ENCODE measurements at places on chromosomes 13 and 19.

DNA sequence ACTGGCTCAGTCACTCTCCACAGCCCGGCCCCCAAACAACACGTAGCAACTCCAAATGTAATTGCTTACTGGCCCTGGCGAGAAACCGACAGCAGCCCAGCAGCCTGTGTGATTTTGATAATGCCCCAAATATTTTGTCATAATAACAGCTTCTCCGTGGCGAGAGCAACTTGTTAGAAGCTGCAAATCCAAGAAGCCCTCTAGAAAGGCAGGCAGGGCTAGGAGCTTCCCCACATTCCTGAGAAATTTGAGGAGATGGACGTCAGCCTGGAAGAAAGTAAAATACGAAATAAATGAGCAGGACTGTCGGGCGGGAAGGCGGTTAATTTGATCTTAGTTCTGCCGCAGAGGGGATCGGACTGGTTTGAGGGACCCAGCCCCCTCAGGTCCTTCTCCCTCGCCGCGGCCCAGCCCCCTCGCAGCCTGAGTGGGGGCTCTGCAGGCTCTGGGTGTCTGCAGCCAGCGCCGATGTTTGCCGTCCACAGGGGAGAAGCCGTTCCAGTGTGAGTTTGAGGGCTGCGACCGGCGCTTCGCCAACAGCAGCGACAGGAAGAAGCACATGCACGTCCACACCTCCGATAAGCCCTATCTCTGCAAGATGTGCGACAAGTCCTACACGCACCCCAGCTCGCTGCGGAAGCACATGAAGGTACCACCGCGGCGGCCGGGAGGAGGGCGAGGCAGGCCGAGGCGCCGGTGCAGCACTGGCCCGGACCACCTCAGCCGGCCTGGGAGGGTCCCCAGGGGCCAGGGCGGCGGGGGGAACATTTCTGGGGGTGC lies 3.1 kb downstream of the ZIC2 start:
- DNase-seq: no peak

DNA sequence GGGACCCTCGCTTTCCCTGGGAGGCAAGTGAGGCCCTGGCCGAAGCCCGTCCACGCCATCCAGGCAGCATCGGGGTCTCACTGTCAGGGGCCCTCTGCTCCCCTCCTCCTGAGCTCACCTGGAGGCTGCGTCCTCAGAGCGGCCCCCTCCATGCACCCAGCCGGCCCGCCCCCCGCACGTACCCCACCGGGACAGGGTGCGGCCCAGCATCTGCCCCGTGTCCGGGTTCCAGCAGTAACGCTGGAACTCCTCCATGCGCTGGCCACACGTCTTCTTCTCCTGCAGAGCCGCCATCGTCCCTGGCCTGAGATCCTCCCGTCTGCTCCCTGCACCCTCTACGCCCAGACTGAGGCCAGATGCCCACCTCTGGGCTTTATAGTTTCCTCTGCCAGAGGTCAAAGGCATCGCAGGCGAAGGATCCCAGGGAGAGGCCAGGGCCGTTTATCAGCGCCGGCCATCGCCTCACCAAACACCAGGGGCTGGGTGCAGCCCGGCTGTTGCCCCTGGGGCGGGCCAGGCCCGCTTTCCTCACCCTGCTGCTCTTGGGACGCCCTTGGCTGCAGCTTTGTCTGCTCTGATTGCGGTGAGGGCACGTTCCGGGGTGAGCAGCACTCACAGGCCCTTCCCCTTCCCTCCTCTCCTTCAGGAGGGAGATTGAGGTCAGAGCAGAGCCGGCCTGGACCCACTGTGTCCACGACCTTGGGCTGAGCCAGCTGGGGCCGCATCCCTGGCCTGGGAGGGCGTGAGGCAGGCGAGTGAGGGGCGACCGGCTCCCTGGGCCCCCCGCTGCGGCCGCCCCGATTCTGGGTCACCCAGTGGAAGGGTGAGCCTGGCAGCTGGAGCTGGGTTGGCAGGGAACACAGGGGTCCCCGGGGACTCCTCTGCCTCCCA lies at the start of gene ATP4B:
Gene ATP4B, minus strand, starts transcription at position 348 of the 891 bp plus-strand sequence. Its CDS starts 54 bp downstream, at position 294.
- DNase-seq: no peak

DNA sequence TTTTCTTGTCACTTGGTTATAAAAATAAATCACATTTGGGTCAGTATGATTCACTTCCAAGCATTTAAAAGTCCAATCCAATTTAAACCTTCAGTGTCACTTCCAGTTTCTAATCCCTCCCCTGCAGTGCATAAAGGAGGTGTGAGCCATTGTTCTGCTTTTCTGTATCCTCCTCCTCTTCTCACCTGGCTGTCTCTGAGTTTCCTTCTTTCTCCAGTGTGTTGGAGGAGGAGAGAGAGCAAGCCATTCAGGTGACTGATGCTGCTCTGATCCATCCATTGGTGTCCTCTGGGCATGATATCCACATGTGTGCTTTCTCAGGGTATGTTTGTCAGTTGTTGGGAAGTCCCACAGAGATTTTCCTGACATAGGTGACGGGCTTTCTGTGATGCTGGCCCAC lies 1.2 kb downstream of the NUDT15 start:
- DNase-seq: no peak

GRCh38 chr13:23794267-23795161 lies 94.7 kb downstream of the MIPEP start:
- no peak for DNase-seq

DNA sequence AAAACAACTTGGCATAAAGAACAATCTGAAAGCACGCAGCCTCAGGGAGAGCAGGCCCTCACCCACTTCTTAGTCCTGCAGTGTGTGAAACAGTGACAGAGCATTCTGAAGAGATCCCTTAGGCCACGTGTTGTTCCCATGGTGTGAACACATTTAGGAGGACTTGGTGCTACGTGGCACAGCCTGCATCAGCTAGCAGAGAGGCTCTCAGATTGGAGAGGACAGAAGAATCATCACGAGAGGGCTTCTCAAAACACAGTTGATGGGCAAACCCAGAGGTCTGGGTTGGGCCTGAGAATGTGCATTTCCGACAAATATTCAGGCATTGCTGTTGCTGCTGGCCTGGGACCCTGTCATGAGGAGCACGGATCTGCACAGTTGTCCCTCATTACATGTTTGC lies 26.1 kb upstream of the TFDP1 start:
- DNase-seq: no peak

GRCh38 chr19:33784432-33784831 lies 12.2 kb upstream of the KCTD15 start:
- no peak for DNase-seq

- peak; percentile 30 for DNase-seq
Observed at GRCh38 chr19:35030257-35031071, at the start of gene SCN1B. TSS of gene SCN1B (plus strand) at chr19:35030470. CDS start at chr19:35030821, 351 bp downstream.

DNA sequence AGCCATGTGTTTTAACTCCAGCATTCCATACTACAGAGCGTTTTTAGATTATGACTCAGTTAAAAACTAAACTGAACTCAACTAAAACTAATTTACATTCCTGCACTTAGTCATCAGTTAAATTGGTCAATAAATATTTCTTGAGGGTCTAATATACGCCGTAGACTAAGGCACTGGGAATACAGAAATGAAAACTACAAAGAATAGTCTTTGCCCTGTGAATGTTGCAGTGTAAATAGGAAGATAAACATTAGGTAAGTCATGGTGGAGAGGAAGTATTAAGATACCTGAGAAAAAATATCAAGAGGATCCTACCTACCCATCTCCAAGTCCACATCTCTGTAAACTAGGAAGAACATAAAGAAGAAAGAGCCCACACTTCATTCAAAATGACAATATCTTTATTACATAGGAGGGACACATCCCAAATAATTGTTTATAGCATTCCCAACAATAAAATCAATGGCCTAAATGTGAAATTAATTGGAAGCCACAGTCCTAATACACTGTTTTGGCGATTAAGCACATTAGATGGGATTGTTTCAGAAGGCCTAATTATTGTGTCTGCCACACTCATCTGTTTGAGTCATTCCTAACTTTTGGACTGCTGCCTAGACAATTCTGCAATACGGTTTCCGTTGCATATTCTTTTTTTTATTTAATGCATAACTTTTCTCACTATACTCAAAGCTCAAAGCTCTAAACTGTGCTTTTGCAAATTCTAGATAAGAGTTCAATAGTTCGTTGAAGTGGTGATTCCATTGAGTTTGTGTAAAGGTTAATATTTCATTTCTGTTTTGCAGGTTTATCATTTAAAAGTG lies 52.9 kb downstream of the MBNL2 start:
- DNase-seq: no peak

GRCh38 chr19:3441089-3441985 lies 39.0 kb downstream of the SMIM24 start:
- DNase-seq: no peak

DNA sequence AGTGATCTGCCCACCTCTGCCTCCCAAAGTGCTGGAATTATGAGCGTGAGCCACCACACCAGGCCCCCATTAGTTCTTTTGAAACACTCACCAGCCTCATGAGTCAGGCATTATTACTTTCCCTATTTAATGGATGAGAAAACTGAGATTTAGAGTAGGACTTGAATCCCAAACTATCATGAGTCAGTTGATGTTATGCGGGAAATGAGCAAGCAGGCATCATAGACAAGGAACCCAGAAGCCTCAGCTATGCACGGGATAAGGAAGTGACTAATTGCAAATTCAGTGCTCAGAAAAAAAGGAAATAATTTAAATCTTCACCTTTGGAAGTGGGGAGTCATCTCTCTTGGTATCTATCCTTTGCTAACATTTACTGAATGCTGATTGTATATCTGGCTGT lies 217.5 kb downstream of the ABCC4 start:
- no peak for DNase-seq

- no peak for DNase-seq
Observed at GRCh38 chr13:45162194-45162593, 38.7 kb downstream of the KCTD4 start.

- no peak for DNase-seq
Observed at GRCh38 chr13:40812102-40812501, 22.7 kb downstream of the SLC25A15 start.

DNA sequence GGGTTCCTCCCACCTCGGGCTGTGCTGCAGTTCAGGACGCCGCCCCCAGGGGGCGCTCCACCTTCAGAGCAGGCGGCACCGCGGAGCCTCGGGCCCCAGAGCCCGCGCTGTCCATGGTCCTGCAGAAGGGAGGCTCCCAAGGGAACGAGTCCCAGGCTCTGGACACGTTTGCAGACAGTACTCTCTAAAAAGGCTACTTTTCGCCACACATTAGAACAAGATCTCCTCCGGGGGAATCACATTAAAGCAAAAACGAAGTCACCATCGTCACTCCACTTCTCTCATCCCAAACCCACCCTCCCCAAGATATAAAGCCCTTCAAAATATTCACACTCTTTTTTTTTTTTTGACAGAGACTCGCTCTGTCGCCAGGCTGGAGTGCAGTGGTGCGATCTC lies 4.6 kb upstream of the SIGLEC10 start:
- DNase-seq: peak; percentile 84

GRCh38 chr19:15198951-15199660 lies 1.7 kb downstream of the NOTCH3 start:
- no peak for DNase-seq

GRCh38 chr19:48833977-48834376 lies 2.3 kb downstream of the HSD17B14 start:
- DNase-seq: no peak

DNA sequence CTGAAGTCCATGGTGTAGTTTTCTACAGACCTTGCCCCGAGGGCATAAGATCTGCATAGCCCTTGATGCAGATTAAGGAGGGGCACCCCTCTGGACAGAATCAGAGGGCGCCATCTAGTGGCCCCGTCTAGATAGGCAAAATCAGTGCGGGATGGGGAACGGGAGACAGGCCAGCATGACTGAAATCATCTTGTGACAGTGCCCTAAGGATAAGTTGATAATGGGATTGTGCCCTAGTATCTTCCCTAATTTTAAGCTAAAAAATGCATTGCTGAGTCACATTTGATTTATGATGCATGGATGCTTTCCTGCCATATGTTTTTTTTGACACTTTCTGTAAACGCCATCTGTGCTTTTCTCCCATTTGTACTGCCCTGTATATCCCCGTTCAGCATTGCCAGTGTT lies 19.0 kb upstream of the GPI start:
- peak; percentile 52 for DNase-seq

DNA sequence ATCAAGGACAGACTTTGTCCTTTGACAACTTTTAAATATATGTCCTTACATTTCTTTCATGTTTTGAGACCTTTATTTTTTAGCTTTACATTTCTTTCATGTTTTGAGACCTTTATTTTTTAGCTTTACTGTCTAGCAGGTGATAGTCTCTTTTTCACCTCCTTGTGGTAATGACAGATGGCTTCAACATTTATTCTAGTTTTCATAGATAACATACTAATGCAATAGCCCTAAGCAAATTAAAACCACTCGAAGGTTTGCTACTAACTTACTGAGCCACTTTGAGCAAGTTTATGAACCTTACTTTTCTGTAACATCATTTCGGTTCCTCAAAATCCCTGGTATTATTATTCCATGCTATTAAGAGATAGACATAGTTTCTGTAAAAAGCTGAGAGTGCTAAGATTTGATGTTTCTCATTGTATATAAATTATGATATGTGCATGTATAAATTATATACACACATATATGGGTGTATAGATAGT lies 4.5 kb downstream of the DACH1 start:
- DNase-seq: no peak

DNA sequence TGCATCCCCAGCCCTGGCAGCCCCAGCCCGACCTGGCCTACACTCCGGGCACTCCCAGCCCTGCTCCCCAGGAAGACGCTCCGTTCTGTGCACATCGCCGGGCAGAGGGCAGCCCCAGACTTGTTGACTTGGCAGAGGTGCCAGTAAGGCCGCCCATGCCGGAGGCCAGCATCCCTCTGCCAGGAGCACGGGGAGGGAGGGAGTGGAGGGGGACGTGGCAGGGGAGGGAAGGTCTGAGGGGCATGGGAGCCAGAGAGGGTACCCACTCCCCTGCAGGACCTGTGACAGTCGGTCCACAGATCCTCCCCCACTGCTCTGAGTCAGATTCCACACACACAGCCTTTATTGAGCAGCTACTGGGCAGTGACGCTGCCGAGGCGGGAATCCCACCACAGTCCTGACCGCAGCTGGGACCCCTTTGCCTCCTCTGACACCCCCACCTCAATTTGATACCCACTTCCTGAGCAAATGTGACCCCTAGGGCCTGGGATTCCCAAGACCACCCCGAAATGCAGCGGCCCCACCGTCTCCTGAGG lies 1.9 kb upstream of the NKPD1 start:
- DNase-seq: no peak

GRCh38 chr13:45474584-45475454 lies 10.1 kb downstream of the COG3 start:
- DNase-seq: no peak

- no peak for DNase-seq
Observed at GRCh38 chr19:1163934-1164683, 10.0 kb downstream of the SBNO2 start.

DNA sequence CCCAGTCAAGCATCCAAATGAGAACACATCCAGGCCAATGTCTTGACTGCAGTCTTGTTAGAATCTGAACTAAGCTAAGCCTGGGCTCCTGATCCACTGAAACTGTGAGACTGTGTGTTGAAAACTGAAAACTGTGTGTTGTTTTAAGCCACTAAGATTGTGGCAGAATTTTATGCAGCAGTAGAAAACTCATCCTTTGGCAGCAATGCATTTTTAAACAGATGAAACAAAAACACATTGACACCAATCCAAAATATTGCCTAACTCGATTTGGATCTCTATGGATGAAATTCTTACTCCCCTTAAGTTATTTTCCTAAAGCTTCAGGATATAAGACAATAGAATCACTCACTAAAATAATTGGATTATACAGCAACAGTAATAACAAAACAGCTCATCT lies 202.3 kb upstream of the KLF12 start:
- no peak for DNase-seq

Data from stimulated activated CD8-positive, alpha-beta memory T cell treated with anti-CD3 and anti-CD28 coated beads, Interleukin-4, amount 100 ng/mL, for 4 hours (primary cell).